EH (cell line): ENCODE measurements at places on chromosomes 2 and 18.
A peak's percentile ranks its signal among the peaks of the same experiment; 100 is the strongest.

DNA sequence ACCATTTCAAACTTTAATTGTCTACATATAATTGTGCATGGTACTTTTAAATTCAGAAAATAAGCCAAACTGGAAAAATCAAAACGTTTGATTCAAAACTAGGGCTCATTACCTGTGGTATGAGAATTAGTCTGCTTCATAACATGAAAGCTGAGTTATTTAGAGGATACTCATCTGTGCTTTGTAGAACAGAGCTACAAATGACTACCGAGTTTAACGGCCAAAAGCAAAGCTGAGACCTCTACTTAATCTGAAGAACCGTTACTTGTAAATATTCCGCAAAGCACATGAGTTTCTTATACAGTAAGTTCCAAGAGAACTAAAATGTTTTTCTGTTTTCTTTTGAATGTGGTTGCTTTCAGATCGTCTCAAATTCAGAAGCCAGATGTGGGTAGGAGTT is 123.7 kb upstream of the SMAD7 start:
- no peak for DNase-seq

DNA sequence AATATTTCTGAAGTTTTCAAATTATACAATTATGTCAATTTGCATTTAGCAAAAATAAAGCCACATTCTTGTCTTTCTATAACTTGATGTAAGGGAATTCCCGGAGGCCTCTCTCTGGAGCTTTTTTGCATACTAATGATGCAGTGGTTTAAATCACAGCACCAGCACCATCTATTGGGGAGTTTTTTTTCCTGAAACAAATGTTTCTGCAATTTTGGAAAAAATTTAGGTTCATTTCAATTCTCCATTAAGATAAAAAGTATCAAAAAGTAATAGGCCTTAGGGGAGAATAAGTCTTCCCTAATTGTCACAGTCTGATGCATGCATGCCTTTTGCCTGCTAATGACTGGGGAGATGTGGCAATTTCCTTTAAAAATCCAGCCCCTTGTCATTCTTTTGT is 13.5 kb downstream of the CBLN2 start:
- no peak for DNase-seq

DNA sequence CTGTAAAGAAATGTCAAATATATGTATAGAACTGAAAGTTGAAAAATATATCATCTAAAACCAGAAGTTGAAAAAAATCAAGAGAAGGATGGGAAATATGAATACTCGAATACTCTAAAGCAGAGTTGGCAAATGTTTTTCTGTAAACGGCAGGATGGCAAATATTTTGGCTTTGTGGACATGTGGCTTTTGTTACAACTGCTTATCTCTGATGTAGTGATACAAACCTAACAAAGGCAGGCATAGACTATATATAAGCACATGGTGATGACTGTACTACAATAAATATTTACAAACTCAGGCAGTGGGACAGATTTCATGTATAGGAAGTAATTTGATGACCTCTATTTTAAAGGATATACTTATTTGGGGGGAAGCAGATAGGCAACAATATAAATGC is 224.6 kb upstream of the LRRTM4 start:
- no peak for DNase-seq

- DNase-seq, result no peak
These were observed 540.2 kb downstream of the LRP1B start for GRCh38 chr2:141590620-141591019.

DNA sequence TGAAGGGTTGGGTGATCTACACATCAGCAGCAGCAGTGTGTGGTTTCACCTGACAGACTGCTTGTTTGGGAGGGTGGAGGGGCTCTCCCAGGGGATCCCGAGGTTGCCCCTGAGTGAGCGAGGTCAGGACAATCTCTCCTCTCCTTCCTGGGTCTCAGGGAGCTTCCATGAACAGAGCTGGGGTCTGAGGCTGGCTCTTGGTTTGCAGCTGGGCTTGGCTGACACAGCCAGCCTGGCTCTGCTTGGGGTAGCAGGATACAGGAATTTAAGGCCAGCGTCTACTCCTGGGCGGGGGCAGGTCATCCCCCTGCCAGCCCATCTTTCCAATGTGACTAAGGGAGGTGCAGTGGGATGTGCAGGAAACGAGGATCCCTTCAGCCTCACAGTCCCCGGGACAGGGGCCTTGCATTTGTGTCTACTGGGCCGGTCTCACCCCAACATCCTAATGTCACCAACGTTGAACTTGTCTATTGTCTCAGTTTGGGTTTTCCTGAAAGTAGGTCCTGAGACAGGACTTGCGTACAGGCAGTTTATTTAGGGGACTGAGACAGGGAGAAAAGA is 262.6 kb upstream of the HDAC4 start:
- no peak for DNase-seq

- DNase-seq, result peak; percentile 92
These were observed 91.0 kb downstream of the EPB41L5 start for GRCh38 chr2:120103723-120104467.

GRCh38 chr2:191631754-191632153 is 46.2 kb upstream of the NABP1 start:
- DNase-seq, result peak; percentile 92

DNA sequence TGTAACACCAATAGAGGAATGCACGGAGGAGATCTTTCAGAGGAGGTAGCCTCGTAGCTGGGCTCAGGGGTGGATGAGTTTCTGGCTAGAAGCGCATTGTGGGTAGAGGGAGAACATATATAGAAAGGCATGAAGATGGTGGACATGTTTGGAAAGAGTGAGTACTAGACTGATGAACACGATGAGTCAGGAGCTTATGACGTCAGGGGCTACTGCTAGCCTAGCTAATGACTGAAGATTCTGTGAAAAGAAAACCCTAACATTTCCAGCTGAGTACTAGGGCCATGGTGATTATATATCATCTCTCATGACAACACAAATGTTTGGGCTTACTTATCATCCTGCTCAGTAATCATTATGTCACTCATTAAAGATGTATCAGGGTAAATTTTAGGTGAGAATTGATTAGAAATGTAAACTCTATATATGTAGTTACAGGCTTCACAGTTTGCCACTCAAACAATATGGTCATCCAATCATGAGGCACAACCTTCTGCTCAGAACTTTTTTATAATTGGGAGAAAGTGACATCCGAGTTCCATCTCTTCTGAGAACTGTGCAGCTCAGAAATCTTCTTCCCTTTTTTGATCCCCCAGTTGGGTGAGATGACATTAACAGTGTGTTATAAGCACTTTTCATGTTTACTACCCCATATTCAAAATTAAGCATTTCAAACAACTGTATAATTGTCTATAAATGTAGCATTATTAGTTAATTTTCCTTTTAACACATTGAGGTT is 22.2 kb upstream of the IL1RN start:
- DNase-seq, result peak; percentile 60

DNA sequence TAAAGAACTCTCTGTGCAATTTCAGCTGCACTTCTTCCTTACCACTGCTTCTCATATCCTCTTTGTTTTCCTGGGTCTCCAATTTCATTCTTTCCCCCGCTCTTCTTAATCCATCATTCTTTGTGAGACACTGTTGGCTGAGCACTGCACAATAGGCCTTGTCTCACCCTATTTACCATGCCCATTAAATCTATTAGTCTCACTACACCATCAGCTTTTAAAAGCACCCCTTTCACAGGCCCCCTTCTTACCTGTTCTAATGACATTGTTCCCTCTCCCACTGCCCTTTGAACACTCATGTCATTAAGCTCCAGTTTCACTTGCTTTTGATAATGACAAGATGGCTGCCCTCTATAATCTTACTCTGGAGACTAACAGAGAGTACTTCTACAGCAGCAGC is 404.1 kb upstream of the ACVR2A start:
- DNase-seq, result no peak

- DNase-seq, result no peak
These were observed 16.0 kb upstream of the NTSR2 start for GRCh38 chr2:11685906-11686470.

DNA sequence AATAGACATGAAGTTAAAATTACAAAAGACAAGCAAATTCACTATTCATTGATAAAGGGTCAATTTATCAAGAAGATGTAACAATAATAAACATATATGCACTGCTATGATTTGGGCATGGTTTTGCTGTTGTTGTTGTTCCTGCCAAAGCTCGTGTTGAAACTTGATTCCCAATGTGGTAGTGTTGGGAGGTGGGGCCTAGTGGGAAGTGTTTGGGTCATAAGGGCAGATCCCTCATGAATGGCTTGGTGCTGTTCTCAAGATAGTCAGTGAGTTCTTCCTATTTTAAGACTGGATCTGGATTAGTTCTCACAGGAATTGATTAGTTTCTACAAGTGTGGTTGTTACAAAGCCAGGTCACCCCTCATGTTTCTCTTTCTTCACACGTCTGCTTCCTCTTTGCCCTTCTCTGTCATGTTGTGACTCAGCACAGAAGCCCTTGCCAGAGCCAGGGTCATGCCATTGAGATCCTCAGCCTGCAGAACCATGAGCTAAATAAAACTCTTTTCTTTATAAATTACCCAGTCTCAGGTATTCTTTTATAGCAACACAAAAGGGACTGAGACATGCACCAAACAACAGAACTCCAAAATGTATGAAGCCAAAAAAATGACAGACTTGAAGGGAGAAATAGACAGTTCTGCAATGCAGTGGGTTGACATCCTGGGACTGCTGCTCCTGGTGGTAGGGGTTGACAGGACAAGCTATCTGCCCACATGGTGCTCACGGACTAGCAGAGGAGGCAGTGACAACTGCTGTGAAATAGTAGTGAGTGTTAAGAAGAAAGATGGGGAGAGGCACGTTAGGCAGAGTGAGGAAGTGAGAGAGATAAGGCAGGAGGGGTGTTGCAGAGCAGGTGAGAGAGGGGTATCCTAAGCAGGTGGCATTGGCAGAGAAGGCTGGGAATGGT is 18.6 kb upstream of the SKA1 start:
- DNase-seq, result peak; percentile 16

DNA sequence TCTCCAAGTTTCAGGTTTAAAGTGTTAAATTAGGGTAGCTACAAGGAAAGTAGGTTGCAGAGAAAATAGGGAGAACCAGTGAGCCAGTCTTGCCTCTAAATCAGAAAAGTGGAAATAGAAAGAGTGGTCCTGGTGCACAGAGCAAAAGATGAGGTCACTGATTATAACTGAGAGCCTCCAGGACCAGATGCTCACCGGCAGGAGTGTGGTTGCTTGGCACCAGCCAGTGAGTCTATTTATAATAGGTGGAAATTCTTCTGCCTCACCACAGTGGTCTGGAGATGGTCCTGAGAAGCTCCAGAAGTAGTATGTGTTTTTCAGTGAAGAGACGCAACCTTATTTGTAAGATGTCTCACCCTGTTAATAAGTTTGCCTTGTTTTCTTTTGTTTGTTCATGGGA is 373.9 kb upstream of the KCNJ3 start:
- no peak for DNase-seq

DNA sequence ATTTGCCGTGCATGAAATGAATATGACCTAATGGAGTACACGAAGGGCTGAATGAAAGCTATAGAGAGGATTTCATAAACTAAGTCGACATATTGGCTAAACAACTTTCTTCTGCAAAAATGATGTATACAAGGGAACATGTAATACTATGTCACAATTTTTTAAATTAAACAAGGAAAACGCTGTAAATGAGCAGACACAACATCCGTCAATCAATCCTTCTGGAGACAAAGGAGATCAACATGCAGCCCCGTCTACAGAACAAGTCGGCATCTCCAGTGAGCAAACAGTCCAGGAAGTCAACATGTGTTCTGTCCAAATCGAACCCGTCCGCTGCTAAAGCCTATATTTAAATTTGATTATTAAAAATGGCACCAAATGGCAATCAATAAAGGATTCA is 180.8 kb downstream of the TCF4 start:
- DNase-seq, result no peak

DNA sequence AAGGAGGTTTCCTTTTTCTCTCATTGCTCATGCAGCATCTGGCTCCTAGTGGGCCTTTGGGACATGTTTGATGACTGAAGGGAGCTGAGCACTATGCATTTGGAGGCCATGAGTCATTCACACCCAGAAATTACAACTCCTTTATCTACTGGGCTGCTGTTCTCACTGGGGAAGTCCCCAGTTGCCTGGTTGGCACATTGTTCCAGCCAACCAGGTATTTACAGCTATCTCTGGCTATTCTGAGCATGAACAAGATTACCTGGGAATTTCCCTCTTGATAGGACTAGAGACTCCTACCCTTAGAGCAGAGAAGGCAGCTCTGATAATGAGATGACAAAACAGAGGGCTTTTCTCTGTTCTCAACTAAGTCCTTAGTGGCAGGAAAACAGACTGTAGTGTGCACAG is 206.5 kb downstream of the SETBP1 start:
- DNase-seq, result peak; percentile 61

DNA sequence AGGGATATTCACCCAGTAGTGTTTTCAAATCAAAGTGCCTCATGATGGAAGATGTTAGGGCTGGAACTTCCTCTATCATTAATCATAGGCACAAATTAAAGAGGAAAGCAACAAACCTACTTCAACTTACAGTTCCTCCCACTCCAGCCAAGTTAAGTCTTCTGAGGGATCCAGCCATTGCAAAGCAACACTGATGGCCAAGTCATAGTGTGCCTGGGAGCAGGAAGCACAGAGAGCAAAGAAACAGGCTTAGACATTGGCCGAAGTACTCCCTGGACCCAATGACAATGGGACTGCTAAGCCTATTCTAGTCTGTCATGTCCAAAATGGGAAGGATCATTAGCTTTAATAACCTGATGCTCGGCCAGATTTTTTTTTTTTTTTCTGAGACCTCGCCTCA is 7.0 kb downstream of the C2orf80 start:
- DNase-seq, result no peak

DNA sequence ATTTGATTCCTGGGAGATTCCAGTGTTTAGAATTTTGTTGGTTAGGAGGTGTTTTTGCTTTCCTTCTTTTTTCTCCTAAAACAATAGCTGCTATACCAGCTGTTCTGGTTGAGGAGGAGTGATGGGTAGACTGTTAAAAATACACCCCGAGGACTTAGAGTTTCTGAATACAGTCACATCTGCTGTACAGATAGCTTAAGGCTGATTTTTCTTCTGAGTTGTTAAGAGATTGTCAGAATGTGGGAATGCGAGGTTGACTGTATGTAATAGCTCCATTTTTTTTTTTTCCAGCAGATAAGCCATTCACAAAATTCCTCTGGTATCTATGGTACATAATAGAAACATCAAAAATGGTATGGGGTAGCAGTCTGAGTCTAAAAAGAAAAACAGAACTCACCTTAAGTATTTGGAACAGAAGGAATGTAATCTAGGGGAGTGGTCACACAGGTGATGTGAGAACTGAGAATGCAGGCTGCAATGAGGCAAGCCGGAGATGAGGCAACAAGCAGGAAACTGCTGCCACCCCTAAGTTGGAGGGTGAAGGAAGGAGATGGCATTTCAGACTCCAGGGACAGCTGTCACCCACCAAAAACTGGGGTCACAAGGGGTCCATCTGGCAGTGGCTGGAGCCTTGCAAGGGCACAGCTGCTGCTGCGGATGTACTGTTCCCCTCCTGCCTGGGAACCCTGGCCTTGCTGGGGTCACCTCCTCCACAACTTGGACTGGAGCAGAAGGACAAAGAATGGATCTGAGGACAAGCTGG is 2.4 kb downstream of the DGKD start:
- DNase-seq, result no peak

- no peak for DNase-seq
These were observed 13.3 kb downstream of the AGAP1 start for GRCh38 chr2:235506997-235507615.

- DNase-seq, result peak; percentile 14
These were observed 58.4 kb upstream of the GREB1L start for GRCh38 chr18:21183670-21184069.

GRCh38 chr2:44148999-44149398 is 19.7 kb upstream of the PPM1B start:
- DNase-seq, result no peak
